Stimulated activated CD8-positive, alpha-beta memory T cell treated with anti-CD3 and anti-CD28 coated beads, Interleukin-4, amount 100 ng/mL, for 4 hours (primary cell): ENCODE measurements at places on chromosomes 11 and 22.

- DNase-seq, result no peak
Measured at GRCh38 chr11:93728792-93729128, 12.5 kb downstream of the TAF1D start.

- DNase-seq, result no peak
Measured at GRCh38 chr11:30346068-30346688, 23.3 kb downstream of the ARL14EP start.

- no peak for DNase-seq
Measured at GRCh38 chr22:43867839-43868635, 5.7 kb upstream of the SULT4A1 start.

DNA sequence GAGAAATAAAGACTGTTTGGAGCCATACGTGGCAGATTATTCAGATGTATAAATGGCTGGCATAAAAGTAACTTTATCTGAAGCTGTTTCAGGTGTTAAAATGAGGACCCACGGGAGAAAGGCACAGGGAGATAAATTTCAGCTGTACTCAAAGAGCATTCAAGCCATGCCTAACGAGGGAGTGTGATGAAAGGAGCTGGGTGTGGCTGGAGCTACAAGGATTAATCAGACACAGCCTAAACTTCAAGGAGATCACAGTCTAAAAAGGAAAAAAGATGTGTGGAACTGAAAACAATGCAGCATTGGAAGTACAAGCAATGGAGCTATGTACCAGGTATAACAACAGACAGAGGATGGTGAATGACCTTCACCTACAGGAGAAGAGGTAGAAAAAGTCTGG is 120.8 kb upstream of the APOA1 start:
- no peak for DNase-seq

DNA sequence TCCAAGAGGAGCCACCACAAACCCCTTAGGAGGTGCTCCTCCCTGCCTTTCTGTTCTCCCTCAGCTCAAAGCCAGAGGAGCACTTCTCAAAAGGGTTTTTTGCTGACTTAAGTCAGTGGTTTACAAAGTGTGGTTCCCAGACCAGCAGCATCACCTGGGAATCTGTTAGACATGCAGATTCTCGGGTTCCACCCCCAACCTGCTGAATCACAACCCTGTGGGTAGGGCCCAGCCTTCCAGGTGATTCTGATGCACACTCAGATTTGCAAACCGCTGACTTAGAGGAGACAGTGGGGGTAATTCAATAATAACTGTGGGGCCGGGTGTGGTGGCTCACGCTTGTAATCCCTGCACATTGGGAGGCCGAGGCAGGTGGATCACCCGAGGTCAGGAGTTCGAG is 22.8 kb downstream of the CREB3L1 start:
- no peak for DNase-seq

DNA sequence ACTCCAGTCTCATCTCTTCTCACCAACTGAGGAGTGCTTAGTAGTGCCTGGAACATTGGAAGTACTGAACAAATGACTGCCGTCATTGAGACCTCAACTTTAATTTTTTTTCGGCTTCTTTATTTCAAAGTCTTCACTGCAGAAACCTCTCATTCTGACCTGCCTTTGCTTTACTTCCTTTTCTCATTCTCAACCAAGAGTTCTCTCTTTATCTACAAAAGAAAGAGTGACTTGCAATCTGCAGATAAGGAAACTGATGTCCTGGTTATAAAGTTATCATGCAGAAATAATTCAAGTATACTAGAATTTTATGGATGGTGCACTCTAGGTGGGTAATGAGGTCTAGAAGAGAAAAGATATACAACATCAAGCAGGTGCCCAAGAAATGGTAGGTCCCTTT is 1.2 kb upstream of the EED start:
- DNase-seq, result no peak

GRCh38 chr11:1041149-1041467 is 4.6 kb upstream of the MUC6 start:
- no peak for DNase-seq

DNA sequence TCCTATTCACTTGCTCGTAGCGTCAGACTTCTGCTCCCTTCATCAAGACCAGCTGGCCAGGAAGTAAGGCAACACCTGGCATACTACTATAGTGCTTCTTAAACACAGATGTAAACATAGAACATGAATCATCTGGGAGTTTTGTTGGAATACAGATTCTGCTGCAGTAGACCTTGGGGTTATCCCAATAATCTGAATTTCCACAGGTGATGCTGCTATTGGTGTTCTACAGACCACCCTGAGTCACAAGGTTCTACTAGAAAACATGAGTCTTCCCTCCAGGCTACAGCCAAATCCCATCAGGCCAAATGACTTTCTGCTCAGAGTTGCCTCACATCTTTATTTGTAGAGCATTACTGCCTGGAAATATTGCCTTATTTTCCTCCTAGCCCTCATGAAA is 175.2 kb downstream of the NELL1 start:
- no peak for DNase-seq

DNA sequence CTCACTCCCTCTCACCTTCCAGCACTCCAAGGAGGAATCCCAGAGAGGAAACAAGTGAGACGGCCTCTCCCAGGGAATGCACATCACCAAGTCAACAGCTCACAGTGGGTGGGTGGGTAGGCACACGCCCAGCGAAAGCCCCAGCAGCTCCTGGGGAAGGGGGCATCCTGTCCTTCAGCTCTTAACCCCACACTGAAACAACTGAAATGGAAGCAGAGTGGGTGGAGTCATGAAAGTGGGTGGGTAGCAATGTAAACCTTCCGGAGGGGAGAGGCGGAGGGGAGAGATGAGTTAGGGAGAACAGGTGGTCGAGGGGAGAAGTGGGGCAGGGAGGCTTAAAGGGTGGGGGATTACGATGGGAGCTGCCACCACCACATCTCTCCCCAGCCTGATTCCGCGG is 5.4 kb downstream of the MCHR1 start:
- no peak for DNase-seq

- DNase-seq, result no peak
Measured at GRCh38 chr11:119167933-119168332, 592 bp upstream of the NLRX1 start.

DNA sequence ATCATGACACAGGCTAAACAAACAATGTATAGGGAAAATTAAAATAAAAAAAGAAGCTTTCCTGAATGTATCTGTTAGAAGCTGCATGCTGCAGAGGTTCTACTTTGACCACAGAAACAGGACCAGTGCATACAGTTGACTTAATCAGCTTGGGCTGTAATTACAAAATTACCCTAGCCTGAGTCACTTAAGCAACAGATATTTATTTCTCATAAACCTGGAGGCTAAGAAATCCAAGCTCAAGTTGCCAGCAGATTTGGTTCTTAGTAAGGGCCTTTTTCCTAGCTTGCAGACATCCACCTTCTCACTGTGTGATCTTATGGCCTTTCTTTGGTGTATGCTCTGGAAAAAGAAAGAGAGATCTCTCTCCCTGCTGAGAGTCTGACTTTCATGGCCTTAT is 946.5 kb upstream of the RAG2 start:
- DNase-seq, result no peak

DNA sequence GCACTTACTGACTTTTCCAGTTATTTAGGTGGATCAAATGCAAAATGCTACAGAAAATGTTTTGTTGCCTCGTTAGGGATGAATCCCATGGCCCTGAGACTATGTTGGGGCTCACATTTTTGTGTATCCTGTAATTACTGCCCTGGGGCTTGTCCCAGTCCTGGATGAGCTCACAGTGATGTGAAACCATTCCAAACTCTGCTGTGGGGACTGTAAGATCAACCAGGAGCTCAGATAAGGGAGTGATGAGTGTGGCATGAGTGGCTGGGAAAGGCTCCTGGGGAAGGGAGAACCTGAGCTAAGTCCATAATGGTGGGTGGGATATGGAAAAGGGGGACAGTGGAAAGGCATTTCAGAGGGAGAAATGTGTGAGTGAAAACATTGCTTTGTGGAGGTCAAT is 54.0 kb downstream of the SLC5A1 start:
- DNase-seq, result no peak

DNA sequence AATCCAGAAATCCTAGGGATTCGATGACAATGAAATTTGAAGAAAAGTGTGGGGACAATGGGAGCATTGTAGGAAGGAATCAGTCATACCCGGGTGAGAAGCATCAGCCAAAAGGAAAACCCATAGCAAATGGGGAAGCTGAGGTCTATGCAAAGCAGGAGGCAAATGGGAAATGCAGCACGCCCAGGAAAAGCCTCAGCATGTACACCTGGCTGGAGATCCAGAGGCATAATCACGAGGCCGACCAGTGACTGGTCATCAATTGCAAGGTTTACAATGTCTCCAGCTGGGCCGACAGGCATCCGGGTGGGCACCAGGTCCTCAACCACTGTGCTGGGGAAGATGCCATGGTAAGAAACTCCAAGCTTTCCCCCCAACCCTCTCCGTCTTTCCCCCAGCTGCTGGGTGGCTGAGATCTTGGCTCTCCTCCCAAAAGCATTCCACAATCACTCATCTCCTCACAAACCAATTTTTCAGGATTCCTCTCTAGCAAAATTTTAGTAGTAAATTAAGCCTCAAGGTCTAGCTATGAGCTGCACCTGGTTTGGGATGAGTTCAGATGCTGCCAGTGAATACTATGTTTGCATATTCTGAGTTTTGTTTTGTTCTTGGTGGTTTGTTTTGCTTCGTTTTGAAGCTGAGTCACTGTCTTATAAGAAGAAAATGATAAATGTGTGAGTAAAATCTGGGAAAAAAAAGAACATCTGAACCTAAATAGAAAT is 98.0 kb upstream of the OR5AK2 start:
- no peak for DNase-seq

- peak; percentile 18 for DNase-seq
Measured at GRCh38 chr11:113289431-113290187, 24.8 kb upstream of the TTC12 start.

DNA sequence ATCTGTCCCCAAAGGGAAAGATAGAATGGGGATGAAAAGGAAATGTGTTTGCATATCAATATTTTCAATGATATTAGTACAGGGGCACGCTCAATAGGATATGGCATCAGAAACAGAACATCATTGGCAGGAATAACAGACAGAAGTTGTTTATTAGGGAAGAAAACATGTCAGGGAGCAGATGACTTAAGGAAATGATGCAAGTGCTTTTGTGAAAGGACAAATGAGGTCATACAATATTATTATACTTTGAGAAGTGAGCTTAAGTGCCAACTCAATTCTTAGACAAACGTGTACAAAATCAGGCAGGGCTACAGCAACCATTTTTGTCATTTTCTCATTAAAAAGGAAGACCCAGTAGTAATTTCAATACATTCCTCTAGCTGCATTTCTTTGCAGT is 388.4 kb downstream of the SOX6 start:
- DNase-seq, result no peak

- DNase-seq, result no peak
Measured at GRCh38 chr11:69297787-69298266, 3.9 kb downstream of the MYEOV start.

GRCh38 chr11:22346282-22346681 is 8.1 kb downstream of the SLC17A6 start:
- no peak for DNase-seq

DNA sequence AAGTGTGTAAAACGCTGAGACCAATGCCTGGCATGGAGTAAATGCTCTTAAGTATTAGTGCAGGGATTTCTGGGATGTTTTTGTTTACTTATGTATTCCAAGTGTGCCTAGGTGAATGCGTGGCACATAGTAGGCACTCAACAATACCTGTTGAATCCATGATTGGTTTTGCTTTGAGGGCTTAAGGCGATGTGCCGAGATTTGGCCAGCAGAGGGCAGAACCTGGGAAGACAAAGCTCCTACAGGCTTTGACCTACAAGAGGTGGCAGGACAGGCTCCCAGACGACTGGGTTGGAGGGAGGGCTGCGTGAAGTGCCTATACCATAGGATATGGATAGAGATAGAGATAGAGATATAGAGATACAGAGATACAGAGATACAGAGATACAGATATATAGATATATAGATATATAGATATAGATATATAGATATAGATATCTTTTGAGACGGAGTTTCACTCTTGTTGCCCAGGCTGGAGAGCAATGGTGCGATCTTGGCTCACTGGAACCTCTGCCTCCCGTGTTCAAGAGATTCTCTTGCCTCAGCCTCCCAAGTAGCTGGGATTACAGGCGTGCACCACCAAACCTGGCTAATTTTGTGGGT is 13.9 kb downstream of the KCNE3 start:
- DNase-seq, result no peak

DNA sequence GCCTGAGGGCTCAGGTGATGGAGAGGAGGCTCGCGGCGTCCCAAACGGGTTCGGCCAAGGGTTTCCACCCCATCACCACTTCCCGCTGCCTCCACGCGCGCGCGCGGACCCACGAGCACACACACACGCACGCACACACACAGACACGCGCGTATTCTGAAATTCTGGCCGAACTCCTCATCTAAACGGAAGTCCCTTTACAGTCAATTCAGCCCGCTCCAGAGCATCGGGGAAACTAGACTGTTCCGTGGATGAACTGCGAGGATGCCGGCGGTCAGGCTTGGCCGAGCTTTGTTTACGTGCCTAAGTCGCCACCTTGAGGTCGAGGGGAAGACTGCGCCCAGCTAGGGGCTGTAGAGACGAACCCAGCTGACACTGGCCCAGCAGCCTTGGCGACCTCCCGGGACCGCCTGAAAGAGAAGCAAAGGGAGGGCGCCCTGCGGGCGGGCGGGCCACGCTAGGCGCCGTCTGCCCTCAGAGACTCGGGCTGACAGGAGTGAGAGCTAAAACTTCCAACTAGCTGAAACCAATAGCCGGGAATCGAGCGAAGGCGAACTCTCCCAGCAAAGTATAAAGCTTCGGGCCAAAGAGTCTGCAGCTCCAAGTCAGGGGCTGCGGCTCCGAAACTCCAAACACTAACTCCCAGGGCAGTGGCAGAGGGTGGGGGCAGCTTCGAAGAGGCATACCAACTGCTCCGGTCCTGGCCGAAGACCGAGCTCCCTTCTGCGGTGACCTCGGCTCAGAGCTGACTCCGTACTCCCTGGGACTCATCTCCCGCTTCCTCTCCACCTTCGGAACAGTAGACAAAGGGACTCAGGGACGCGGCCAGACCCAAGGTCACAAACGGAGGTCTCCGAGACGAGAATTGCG is 124.7 kb upstream of the C11orf58 start:
- DNase-seq, result peak; percentile 20

GRCh38 chr11:12118949-12119348 is 8.6 kb downstream of the MICAL2 start:
- DNase-seq, result no peak
